ENCODE measurements at places on chromosomes 11 and 22.

- no peak for DNase-seq
Measured at GRCh38 chr11:75029836-75030631, 41.3 kb downstream of the NEU3 start.

GRCh38 chr11:47616726-47617416 lies 22.7 kb upstream of the C1QTNF4 start:
- peak; percentile 2 for DNase-seq

GRCh38 chr11:19539861-19540260 lies 172.8 kb upstream of the NAV2 start:
- DNase-seq: no peak

DNA sequence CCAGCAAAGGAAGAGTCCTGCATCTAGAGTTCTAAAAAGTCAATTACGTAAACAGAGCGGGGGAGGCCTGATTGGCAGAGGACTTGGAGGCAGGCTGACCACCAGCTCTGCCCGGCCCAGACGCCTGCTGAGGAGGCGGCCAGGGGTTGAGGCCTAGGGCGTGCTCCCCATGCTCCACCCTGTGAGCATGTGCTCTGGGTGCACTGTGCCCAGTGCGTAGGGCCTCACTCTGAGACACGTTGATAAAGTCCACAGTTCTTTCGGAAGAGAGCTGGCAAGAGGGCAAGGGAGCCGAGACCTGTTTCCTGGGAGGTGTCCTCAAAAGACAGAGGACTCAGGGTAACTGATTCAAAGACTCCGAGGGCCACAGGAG lies 25.2 kb downstream of the GRIK4 start:
- no peak for DNase-seq

DNA sequence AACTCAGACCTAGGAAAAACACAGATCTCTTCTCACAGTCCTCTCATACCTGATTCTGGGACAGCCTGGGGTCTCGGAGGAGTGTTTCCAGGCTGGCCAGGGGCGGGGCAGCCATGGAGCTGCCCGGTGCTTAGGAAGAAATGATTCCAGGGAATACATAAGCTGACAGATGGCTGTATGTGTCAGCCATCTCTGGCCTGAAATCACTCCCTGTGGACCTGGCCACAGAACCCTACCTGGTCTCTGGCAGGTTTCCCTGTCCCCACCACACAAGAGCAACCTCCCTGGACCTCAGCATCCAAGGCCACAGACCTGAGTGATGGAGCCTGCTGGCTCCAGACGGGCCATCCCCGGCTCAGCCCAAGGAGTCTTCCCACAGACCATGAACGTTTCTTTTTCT lies 10.0 kb downstream of the GGA1 start:
- DNase-seq: no peak

DNA sequence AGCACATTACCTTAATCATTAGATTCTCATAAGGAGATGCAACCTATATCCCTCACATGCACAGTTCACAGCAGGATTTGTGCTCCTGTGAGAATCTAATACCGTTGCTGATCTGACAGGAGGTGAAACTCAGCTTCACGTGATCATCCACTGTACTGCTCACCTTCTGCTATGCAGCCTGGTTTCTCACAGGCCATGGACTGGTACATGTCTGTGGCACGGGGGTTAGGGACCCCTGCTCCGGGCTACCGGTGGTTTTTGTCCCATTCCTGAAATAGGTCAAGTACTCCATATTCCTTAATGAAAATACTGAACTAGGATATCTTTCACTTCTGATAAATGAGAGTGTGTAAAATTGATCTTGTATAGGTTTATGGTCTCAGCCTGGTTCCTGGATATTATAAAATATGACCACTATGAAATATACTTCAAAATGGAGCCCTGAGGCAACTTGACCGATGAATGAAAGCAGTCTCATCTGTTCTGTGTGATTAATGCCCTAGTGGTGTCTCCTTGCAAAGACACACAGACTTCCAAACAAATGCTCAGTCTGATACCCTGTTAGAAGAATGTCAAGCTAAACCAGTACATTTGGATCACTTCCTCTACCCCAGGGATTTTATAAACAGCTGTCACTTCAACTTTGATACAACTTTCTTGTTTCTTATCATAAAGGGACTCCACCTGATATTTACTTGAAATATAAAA lies 492.9 kb upstream of the ANO3 start:
- peak; percentile 9 for DNase-seq

DNA sequence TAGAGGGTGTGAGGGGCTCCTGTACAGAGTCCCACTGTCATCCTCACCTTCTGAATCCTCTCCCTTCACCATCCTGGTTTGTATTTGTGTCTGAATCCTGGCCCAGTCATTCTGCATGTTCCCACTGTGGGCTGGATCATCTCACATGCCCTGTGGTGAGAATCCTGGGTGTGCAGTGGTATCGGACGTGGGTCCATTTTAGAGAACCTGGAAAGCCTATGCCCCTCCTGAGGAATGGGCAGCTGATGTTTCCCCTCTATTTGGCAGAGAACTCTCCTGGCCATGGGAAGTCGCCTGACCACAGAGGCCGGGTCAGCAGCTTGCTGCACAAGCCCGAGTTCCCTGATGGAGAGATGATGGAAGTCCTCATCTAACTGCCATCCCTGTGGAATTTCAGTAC lies 102.3 kb downstream of the AMOTL1 start:
- no peak for DNase-seq

GRCh38 chr11:16505481-16505880 lies 149.1 kb upstream of the SOX6 start:
- no peak for DNase-seq

- DNase-seq: no peak
Measured at GRCh38 chr22:20026204-20026908, 5.4 kb downstream of the TANGO2 start.

GRCh38 chr11:75627906-75628668 lies 40.8 kb downstream of the MAP6 start:
- DNase-seq: no peak

- no peak for DNase-seq
Measured at GRCh38 chr11:103494491-103494890, 385.3 kb downstream of the DYNC2H1 start.

- DNase-seq: peak; percentile 83
Measured at GRCh38 chr11:46238078-46238966, 39.1 kb upstream of the CREB3L1 start.

DNA sequence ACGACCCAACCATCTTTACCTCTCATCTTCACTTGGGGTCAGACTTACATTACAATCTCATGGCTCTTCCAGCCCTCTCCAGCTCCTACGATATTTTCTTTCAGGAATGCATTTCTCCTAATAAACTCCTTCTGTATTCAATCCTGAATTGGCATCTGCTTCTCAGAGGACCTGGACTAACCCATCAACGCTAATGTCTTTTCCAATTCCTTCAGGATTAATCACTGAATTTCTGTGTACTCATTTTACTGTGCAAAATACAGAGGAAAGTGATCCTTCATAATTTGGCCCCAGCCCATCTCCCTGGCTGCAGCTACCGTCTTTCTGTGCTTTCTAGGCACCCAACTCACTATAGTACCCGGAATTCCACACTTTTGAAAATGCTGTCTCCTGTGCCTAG lies 239.2 kb downstream of the METTL15 start:
- DNase-seq: no peak

GRCh38 chr11:662689-663274 lies 25.7 kb downstream of the DRD4 start:
- no peak for DNase-seq

- DNase-seq: no peak
Measured at GRCh38 chr11:839875-840617, 2.3 kb downstream of the POLR2L start.

DNA sequence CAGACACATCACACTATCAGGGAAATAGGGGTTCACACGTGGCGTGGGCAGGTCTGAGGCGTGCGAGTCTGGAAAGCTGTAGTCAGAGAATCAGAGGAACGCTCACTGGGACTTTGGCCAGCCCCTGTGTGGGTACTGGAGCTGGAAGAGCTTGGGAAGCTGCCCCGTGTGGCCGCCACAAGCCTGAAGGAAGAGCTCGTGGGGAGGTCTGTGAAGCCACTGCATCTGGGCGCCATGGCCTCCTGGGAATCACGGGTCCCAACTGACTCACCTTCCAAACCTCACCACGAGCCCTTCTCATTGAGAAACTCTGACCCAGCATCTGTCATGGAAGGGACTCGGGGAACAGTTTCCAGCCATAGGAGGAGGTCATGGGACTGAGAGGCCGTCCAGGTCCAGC lies 5.9 kb upstream of the MRGPRF start:
- DNase-seq: no peak

- no peak for DNase-seq
Measured at GRCh38 chr22:47759909-47760308, 997.5 kb downstream of the TBC1D22A start.

DNA sequence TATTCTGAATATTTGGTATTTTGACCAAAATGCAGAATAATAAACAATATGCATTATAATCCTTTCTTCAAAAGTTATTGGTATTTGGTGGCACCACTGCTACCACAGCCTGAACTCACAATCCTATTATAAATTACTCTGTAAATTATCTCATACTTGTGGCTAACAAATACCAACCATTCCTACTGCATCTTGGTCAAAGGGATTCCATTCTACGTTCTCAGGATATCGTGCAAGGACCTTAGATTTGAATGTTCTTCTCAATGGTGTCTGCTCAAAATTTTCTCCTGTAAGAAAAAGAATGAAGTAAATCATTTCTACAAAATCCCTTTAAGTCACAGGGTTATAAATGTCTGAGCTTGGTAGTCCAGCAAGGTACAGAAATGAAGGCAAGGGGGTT lies 58.7 kb downstream of the DENND5A start:
- DNase-seq: no peak

DNA sequence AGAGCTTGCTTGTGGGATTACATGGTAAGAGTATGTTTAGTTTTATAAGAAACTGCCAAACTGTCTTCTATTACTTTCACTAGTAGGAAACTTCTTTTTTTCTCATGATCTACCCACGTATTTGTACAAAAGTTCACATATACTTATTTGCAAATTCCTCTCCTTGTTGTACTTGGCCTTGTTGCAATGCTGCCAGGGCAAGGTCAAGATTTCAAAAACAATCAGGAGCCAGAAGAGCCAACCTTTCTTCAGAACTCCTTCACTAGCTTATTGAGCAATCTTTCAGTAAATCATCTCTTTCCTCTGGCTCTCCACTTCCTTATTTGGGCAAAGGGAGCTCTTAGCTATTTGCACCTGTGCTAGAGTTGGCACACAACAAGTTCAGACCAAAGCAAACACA lies 9.7 kb downstream of the SRSF8 start:
- DNase-seq: no peak

GRCh38 chr22:37218399-37218770 lies 6.1 kb upstream of the SSTR3 start:
- no peak for DNase-seq

DNA sequence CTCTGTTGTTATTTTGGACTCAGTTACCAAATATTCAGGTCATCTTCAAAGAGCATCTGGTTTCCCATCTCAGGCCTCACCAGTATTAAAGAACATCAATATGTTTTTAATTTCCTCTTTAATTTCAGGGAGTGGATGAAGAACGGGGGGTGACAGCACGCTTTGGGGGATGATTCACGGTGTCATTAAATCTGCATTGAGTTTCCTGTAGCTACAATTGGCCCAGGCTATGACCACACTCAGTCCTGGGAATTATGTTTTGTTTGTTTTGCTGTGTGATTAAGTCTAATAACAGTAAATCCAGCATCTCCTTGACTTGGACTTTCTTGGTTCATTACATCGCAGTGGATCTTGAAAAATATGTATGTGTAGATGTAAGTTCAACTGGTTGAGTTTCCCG lies 149.7 kb upstream of the SEZ6L start:
- DNase-seq: no peak

- DNase-seq: no peak
Measured at GRCh38 chr11:74479732-74480123, 12.4 kb upstream of the KCNE3 start.

DNA sequence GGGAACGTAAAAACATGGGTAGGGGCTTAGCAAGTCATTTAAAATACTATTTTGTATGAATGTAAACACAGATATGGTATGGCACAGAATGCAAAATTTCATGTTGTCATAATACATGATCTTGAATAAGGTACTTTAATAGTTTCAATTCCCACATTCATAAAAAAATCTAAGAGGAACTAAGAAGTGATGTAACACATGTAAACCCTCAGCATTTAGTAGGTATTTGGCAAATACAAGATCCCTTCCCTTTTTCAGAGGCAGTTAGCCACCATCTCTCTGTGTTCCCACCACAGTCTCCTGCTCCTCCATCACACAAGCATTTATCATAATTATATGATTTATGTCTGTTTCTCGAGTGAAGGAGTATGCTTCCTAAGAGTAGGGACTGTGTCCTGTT lies 251.8 kb downstream of the TENM4 start:
- no peak for DNase-seq

DNA sequence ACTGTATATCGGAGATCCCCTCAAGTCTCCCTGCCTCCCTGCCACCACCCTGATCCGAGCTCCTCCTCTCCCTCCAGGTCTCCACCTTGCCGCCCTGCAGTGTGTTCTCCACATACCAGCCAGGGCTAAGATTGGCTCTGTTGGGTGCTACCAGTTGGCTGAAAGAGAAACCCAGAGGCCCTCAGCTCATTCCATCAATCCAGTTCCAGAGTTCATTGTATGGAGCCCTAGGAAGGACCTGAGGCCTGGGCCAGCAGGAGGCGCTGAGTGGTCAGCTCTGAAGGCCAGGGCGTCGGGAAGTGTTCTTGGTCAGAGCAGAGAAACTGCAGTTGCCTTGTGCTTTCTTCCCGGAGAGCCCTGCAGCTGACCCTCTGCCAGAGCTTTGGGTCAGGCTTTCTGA lies 2.2 kb upstream of the TOP3B start:
- DNase-seq: peak; percentile 37

DNA sequence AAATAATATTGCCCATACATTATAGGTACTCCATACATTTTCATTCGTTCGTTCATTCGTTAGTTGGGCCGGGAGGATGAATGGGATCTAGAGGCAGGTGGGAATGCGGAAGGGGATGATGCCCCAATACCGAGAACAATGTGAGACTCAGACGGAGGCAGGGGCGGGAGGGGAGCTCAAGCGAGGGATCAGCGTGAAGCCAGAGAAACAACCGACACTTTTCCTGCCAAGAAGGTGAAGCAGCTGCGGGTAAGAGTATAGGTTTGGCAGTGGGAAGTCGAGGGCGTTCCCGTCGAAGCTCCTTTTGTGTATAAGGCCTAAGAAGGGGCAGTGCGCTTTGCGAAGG lies 1.1 kb upstream of the ARHGEF17 start:
- no peak for DNase-seq

DNA sequence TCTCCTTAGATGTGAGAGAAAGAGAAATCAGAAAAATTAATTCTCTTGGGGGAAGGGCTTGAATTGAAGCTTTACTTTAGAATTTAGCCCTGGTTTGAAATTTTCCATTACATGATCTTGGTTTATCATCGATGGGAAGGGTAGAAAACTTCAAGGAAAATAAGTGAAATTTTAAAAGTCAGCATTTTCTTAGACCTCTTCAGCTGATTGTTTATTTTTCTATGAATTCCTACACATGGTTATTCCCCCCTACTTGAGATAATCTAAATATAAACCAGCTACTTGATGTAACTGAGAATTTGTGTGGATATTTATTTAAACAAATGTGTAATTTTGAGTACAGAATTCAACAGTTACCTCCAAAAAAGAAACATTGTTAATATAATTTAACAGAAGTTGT lies 10.9 kb downstream of the PIH1D2 start:
- no peak for DNase-seq

- no peak for DNase-seq
Measured at GRCh38 chr11:106794058-106794457, 224.2 kb downstream of the GUCY1A2 start.

GRCh38 chr11:68343761-68344256 lies 31.4 kb downstream of the LRP5 start:
- DNase-seq: peak; percentile 79

Measured in NCI-H526 (cell line).